Stromal cell of bone marrow (primary cell): ENCODE measurements at places on chromosomes 2 and 18.

DNA sequence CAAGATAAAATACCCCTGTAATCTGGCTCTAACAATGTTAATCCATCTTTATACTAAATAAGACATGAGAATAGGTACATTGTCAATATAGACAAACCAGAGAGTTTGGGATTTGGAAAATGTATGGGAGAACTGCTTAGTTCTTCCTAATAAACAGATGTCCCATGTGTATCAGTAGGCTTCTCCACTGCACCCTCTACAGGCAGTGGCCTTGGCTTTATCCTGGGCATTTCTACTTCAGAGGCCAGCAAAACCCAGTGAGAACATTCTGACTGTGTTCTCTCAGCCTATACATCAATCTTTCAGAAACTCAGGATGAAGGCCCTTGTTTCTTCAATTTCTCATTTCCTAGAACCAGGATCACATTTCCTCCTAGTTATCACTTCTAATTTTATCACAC, 1167.5 kb upstream of the ACVR2A start:
- DNase-seq: no peak

DNA sequence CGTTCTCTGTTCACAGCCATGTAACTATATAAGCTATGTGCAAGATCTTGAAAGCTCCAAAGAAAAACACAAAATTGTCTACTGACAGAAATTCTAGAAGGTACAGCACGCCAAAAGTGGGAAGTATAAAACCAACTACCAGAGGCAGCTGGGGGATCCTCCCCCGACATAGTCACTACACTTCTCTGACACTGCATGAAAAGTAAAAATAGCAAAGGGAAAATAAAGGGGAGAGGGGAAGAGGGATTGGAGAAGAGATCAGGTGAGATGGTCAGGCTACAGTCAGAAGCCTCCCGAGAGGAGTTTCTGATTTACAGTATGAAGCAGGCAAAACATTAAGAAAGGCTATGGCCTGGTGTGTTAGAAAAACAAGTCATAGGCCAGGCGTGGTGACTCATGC, 39.8 kb upstream of the PCBP1 start:
- no peak for DNase-seq

DNA sequence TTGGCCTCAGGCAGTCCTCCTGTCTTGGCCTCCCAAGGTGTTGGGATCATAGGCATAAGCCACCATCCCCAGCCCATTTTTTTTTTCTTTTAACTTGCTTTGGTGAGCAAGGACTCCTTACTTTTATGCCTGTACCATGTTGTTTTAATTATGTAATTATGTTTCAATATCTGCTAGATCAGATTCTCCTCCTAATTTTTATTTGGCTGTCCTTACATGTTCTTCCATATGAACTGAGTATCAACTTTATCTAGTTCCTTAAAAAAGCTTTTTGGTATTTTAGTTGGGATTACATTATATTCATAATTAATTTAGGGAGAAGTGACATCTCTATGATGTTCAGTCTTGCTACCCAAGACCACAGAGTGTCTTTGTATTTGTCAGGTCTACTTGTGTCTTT, 16.3 kb downstream of the GPN1 start:
- DNase-seq: no peak

DNA sequence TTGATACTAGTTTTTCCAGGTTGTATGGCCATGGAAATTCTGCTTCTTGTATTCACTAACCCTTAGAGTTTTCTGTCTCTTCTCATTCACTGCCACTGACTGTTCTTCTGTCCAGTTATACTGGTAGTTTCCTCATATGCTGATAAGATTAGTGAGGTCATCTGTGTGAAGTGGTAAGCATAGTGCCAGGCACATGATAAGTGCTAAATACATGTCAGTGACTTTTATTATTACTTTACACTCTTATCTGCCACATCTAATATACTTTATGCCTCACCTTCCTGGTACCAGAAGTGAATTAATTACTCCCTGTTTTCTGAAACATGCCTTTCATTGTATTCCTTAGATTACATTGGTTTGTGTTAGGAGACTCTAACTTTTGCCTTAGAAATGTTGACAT, 91.3 kb downstream of the NBEAL1 start:
- DNase-seq: no peak

DNA sequence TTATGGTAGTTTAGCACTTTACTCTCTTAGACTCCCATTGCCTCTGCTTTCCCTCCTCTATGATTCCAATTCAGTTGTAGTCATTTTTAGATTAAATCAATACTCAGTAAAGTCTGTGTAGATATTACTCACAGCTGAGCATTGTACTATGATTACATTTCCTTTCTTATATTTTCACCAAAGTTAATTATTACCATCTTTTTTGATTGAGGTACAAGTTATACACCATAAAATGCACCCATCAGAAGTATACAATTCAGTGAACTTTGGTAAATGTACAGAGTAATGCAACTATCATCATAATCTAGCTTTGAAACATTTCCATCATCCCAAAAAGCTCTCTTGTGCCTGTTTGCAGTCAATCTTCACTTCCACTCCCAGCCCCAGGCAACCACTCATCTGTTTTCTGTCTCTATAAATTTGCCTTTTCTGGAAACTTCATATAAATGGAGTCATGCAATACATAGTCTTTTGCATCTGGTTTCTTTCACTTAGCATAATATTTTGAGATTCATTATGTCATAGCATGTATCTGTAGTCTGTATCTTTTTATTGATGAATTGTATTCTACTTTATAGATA, 30.2 kb upstream of the ETAA1 start:
- DNase-seq: no peak
